ENCODE measurements at places on chromosomes 4 and X. TPM values are rescaled to one million over a fixed set of nuclear protein-coding genes. Genes with fewer than 3 reads are reported as not detected.

Gene MMAA
- 10.6 TPM for total RNA-seq

DNA sequence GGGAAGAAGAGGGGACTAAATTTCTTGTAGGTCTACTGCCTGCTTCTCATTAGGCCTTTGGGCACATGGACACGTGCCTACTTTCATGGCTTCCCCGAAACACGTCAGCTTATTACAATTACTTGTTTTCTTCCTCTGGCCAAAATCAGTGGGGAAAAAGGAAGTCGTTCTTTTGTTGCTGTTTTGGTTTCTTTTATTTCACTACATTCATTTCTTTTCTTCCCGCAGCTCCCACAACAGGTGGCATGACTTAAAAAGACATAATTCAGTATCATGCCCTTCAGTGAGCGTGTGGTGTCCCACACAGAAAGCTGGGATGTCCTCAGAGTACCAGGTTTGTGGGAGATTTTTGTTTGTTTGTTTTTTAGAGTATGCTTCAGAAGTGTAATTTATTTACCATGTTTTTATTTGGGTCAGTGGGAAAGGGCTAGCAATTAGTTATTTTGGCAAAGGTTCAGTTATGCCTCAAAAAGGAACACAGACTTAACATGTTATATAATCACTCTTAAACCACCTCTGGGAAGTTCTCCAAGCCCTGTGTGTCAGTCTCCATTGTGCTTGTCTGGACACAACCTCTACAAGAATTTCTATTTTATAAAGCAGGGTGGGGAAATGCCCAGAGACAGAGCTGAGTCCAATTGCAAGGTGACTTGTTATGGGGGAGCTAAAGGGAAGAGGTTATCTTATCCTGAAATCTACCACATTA, 44.2 kb upstream of the SPRY1 start:
- no peak for DNase-seq

DNA sequence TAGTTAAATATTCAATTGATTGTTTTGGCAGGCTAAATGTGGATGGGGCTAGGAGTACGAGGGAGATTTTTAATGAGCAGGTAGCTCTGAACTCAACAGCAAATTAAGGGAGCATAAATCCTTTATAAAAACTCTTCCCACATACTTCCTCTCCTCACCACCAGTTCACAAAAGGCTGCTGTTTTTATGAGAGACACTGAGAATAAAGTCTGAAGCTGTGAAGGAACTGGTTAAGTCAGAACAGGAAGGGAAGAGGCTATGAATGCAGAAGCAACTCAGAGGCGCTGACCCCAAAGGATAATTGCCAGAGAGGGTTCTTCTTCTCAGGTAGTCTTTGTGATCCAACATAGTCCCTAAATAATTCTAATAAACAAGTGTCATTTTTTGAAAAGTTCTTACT, 406.1 kb downstream of the GPM6A start:
- DNase-seq = no peak

Gene SH3TC1
- 2.5 TPM for total RNA-seq

GRCh38 chr4:159163521-159163920, 60.6 kb downstream of the RAPGEF2 start:
- DNase-seq = no peak

- DNase-seq = no peak
Observed at GRCh38 chr4:142274137-142274536, 572.0 kb downstream of the INPP4B start.

- DNase-seq = no peak
Observed at GRCh38 chr4:67918428-67918827, 34.6 kb upstream of the TMPRSS11D start.

GRCh38 chr4:52687696-52688095, 28.6 kb upstream of the USP46 start:
- DNase-seq = no peak

Gene WNK3
- total RNA-seq = 65.8 TPM

GRCh38 chrX:43525901-43526610, 130.0 kb upstream of the MAOA start:
- no peak for DNase-seq

GRCh38 chr4:170248576-170248975, 158.8 kb upstream of the AADAT start:
- DNase-seq = no peak

DNA sequence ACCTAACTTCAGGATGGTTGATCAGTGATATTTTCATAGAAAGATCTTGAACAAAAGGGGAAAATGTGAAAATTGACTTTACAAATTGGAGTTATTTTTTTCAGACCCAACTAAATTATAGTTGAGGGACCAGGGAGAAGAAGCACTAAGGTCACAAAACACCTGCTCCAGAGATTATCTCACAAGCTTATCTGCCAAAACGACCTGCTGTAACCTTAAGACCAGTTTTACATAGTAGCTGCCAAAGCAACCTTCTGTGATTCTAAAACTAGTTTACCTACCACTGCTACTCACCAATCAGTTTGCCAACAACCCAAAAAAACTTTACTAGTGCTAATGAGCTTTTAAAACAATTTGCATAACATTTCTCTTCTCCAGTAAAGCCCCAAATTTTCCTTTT, 972.1 kb downstream of the C4orf33 start:
- DNase-seq = no peak

Gene TBC1D8B
- 0.78 TPM for total RNA-seq

- DNase-seq = no peak
Observed at GRCh38 chr4:74423104-74423503, 21.8 kb upstream of the AREG start.

DNA sequence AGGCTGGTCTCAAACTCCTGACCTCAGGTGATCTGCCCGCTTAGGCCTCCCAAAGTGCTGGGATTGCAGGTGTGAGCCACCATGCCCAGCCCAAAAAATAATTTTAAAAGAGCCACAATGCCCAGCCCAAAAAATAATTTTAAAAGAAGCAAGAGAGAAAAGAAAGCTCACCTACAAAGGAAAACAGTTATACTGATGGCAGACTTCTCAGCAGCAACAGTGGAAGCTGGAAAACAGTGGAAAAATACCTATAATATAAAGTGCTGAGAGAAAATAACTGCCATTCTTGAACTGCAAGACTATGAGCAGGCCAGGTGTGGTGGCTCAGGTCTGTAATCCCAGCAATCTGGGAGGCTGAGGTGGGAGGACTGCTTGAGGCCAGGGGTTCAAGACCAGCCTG, 13.3 kb upstream of the HMGB2 start:
- no peak for DNase-seq

GRCh38 chr4:153467897-153468262, 1.7 kb downstream of the TMEM131L start:
- DNase-seq = no peak

DNA sequence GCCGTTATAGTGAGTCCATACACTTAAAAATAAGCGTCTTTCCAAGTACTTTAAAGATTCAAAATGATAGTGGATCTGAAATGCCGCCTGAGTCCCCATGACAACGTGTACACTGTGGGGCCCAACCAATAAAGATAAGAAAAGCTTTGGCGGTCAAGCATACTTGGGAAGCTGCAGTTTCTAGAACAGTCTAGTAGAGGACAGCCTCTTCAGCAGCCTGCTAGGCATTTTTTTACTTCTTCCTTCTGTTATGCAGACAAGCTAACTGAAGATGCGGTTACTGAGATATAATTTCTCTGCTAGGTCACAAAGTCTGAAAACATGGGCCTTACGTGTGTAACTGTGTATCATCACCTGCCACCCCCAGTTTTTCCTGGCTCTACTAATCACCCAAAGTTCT, 402 bp upstream of the UPRT start:
- no peak for DNase-seq

DNA sequence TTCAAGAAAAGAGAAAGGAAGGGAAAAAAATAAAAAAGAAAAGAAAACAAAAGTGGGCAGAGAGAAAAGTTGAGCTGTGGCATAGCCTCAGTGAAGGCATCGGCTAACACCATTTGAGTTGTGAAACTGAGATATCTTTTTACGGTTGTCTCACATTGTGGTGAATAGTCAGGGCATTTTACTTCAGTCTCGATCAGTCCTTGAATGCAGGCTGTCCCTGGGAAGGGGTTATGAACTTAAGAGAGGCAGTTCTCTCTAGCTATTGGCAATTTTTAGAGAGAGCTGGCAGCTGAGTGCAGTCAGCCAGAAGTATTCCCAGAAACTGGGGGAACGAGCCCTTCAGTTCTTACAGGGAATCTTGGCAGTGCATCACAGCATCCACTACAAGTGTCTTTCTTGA, 93.5 kb upstream of the SLC6A14 start:
- DNase-seq = no peak

DNA sequence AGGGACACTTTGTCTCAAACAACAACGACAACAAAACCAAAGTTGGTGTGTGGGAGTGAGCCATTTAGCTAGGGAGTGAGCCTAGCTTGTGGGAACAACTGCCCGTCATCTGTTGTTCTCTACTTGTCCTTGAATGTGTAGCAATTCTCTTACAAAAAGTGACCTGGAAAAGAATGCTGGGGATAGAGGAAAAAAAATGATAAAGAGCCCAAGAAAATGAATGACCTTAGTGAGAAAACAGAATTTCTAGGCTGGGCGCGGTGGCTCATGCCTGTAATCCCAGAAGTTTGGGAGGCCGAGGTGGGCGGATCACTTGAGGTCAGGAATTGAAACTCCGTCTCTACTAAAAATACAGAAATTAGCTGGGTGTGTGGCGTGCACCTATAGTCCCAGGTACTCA, 19.6 kb downstream of the SEPTIN6 start:
- no peak for DNase-seq

- DNase-seq = no peak
Observed at GRCh38 chrX:43817444-43817843, 64.8 kb downstream of the MAOB start.

Gene FREM3
- 0.16 TPM for total RNA-seq

DNA sequence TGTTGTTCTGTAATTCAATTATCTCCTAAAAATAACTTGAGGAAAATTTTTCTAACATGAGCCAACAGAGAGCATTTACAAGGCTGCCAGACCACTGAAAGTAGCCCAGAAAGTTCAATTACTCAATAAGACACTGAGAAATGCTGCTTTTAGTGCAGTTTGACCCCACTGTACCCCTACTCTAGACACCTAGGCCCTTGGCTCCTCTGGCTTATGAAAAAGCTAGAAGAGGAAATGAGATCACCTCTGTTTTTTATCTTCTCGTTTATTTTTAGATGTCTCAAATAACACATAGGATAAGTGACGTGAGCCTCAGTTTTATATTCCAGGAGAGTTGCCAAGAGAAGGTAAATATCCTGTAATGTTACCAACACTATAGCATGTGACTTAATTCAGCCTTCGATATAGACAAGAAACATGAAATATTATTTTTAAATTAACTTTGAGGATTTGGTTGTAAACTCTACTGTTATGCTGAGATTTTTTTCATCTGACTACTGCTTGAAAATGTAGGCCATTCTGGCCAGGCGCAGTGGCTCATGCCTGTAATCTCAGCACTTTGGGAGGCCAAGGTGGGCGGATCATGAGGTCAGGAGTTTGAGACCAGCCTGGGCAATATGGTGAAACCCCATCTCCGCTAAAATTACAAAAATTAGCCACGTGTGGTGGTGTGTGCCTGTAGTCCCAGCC, 24.4 kb downstream of the TNIP3 start:
- no peak for DNase-seq

Gene HAND2
- not detected for total RNA-seq

DNA sequence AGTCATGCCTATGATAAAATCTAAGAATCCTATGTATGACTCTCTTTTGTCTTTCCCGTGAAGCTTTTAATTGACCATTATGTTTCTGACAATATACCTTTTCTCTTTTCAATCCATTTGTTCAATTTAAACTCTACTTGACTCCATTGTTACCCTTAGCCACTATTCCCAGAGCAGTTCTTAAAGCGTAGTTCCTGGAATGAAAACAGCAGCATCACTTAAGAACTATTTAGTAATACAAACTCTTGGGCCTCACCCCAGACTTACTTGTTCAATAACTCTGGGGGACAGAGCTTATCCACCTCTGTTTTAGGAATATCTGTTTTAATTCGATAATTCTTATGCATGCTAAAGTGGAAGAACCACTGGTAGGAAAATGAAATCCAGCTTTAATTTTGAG, 358.4 kb downstream of the PRR32 start:
- DNase-seq = no peak

GRCh38 chrX:54695231-54695630, 102.8 kb downstream of the ITIH6 start:
- DNase-seq = no peak

Gene CTAG1A
- total RNA-seq = not detected

Gene FAM133A
- 2.5 TPM for total RNA-seq

DNA sequence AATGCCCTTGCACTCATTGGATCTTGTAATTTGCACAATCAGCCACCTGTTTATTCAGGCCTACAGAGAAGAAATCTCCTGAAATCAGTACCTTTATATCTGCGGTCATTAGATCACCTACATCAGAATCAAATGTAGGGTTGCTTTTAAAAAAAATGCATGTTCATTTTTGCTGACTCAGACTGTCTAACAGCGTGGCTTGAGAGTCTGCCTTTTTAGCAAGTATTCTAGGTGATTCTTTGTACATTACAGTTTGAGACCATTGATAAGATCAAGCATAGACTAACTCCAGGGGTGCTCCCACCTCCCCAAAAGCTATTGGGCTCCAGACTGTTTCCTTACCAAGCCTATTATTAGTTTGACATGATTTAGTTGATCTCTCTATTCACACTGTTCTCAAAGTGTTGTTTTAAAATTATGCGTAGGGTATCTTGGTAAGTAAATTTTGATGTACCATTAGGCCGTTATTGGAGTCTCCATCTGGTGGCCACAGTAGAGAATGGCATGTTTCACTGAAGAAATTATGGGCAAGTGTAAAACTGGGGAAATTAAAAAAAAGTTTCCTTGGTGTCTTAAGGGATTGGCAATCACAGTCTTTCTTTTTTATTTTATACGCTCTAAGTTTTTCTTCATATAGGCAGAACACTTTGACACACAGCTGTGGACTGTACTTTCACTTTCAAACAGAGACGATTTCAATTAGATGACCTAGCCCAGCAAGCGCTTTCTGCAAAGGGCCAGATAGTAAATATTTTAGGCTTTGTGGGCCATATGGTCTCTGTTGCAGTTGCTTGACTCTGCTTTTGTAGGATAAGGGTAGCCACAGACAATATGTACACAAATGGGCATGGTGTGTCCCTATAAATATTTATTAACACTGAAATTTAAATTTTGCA, 33.7 kb upstream of the MSL3 start:
- no peak for DNase-seq

DNA sequence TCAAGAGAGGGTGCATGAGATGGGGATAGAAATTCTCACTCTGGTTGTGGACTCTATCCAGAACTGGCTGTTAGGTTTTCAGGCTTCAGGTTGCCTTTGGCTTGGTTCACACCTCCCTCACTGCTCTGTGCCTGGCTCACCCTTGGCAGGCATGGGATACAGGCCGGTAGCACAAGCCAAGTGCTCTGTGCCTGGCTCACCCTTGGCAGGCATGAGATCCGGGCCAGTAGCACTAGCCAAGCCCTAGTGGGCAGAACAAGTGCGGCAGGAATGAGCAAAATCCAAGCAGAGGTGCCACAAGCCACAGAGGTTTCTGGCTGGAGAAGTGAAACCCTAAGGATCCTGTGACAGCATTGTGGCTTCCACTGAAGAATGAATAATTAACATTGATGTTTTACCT, 1642.3 kb downstream of the C4orf33 start:
- DNase-seq = no peak

DNA sequence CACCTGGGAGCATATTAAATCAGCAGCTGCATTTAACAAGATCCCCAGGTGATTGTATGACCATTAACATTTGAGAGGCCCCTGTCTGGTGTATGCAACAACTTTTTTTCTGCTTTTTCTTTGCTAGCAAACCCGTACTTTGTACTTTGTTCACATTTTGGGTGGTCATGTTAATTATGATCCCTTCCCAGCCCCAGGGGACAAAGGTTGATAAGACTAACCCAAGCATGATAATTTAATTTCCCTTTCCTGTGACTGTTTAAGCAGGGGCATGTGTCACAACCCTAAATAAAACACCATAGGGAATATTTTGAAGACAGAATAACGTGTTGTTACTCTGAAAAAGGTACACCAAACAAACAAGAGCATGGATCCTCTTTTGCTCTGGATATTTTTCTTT, 332.0 kb downstream of the PCDH18 start:
- no peak for DNase-seq

Data from occipital lobe (tissue), 3 donors.